ENCODE measurements at places on chromosomes 5 and 9.
A peak's percentile ranks its signal among the peaks of the same experiment; 100 is the strongest.

GRCh38 chr5:133499895-133500294 is 112.4 kb downstream of the FSTL4 start:
- no peak for DNase-seq

DNA sequence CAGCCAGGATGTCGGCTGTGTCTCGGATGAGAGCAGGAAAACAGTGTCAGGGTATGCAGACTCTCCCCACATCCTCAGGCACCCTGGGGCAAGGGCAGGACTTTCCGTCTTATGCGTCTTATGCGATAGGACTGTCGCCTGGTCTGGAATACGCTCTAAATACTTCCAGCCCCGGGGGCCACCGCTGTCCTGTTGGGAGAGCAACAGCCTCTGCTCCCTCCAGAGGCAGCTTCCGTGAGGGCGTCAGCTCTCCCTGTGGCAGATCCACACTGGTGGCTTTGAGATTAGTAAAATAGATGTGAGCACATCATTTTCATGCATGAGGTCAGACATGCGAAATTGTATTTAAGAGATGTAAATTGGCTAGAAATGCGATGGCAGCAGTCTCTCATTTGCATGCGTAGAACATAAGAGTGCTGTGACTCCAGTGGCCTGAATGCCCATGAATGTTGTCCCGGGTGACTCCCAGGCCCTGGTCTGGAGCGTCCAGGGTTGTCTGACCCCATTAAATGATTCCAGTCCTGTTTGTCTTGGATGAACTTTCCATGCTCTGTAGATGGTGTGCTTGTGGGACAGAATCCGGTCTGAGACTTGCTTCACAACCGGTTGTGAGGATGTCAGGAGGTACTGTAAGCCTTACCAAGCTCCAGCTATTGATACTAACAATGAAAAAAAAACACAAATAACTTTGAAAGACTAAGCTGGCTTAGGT is 228.2 kb downstream of the SYK start:
- no peak for DNase-seq

DNA sequence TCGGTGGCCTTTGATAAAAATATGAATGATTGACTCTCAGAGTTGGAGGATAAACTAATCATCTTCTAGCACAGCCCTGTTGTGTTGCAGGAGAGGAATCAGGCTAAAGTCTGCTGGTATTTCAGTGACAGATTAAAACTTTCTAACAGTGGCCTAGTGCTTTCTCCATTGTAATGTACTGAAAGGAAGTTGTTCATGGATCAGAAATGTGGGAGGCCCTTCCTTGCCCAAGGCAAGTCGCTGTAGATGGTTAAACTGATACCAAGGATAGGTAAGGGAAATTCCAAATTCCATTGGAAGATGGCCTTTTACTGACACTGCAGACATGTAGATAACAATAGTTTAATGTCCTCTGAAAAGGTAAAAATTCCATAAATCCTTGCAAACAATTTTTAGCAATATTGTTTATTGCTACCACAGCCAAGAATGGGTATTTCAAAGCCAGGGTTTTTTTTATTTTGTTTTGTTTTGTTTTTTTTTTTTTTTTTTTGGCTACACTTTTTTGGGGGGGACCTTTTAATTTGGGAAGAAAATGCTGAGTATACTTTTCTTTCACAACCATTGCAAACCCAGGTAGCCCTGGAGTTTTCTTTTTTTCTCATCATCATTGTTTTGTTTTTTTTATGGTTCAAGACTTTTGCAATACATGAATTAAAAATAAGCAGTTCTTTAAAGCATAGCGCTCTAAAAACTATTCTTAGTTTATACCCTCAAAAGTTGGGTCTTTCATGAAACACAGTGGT is 35.5 kb downstream of the WDR36 start:
- no peak for DNase-seq

- DNase-seq, result no peak
These were observed 602.0 kb downstream of the EFNA5 start for GRCh38 chr5:107068782-107069181.

DNA sequence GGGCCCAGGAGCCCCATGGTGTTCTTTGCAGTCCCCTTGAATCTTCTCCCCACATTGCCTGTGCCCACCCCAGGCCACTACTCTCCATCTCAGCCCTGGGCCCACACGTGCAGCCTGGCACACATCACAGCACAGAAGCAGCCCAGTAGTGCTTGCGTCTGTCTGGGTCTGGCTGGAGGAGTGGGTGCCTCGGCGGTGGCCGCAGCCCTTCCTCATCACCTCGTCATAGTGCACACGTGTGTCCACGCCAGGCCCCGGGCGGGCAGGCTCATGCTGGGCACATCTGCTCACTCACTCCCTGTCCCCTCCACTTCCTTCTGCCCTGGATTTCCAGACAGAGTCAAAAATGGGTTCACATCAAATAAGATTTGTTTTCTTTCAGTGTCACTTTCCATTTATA is 33.3 kb downstream of the FGF1 start:
- DNase-seq, result no peak

DNA sequence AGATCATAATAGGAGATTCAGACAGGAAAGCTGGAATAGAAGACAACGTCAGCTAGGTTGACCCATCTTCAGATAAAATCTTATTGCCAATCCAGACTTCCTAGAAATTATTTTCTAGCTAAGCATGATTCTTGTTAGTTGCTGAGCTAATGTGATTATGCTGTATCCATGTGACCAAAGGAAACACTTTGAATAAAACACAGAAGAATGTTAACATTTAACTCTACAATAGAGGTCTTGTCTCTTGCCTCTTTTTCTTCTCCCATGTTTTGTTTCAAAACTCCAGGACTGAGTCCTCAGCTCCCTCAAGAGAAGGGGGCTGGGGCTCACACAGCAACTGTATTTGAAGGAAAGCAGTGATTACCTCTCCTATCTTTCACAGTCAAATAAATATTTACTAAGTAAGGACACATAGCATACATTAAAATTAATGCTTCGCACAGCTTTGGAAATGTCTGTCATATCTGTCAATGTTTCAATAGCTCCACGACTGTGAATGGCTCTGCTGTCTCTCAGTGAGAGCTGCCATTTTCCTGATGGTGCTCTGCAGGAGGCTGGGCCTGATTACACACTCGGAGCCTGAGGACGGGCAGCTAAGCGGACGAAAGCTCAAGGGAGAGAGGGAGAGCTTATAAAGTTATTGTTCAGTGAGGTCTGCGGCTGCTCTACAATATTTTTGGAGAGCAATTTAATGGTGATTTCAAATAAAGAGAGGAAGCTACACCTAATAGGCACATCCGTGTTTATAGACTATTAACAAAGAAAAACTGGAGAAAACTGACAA is 64.8 kb upstream of the ZNF462 start:
- DNase-seq, result no peak

DNA sequence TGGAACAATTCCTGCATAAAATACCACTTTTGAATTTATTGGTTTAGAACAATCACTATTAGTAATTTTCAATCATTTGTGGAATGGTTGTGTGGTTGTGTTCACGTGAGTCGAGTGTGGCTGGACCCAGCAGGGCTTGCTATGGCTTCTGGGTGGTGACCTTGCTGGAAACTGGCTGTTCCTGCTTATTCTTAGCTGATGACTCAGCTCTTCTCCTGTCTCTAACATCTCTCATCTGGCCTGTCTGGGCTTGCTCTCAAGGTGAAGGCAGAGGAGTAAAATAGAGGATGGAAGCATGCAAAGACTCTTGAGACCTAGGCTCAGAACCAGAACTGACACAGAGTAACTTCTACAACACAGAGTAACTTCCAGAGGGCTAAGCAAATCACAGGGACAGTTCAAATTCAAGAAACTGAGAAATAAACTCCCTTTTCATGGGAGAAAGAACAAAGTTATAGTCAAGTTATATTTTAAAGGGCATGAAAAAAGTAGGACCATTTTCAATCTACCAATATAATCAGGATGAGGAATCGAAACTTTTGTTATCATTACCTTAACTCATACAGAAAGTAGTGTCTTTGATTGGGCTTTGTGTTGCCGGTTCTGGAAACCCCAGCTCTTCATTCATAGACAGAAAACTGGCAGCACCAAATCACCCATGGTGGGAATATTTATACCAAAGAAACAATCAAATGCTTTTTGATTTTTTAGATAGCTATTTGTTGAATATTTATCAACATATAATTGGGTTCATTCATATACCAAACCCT is 665.1 kb downstream of the CDH18 start:
- no peak for DNase-seq

GRCh38 chr5:44332285-44332971 is 56.8 kb downstream of the FGF10 start:
- peak; percentile 10 for DNase-seq

GRCh38 chr9:86405926-86406325 is 51.7 kb upstream of the TUT7 start:
- DNase-seq, result no peak

DNA sequence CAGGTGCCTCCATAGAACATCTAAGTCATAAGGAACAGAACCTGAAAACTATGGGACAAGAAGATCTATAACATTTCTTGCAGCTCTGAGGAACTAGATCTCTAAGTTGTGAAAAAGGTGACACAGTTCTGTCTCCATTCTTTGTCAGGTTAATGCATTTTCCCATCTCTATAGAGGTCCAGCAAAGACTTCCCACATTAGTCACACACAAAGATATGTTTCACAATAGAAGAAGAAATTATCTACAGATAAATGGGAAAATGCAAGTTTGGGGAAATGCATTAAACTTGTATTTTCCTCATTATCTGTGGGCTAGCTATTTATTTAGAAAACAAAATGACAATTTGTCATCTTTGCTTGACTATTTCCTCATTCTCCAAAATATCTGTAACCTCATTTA is 458.6 kb upstream of the PAPPA start:
- no peak for DNase-seq

DNA sequence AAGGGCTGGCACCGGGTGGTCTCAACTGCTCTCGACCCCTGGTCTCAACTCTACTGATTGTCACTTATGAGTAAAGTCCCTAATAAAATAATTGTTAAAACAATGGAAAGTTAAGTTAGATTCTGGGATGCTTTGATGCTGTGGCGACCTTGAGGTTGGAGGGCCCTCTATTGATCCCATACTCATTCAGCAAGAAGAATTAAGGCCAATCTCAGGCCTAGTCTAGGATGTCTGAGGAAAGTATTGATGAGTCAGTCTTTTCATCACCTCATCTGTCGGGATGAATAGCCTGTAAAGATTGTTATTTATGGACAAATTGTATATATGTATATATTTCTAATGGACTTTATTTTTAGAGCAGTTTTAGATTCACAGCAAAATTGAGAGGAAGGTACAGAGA is 50.8 kb downstream of the WDR36 start:
- DNase-seq, result no peak

- DNase-seq, result no peak
These were observed 3.9 kb upstream of the PCYOX1L start for GRCh38 chr5:149353911-149354310.

- no peak for DNase-seq
These were observed 46.5 kb upstream of the GFPT2 start for GRCh38 chr5:180399401-180400215.

DNA sequence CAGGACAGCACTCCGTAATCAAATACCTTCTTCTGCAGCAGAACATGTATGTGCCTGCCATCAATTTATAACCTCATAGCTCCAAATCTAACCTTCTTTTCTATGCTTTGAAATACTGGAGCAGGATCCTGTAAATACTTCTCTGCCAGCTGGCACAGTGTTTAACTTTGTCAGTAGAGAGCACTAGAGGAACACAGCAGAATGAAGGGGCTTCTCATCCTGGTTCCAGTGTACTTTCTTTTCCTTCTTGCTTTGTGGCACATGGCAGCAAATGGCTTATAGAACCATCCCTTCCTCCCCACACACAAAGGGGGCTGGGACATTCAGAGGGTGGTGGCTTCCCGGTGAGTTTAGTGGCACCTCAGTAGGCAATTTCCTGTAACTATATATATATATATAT is 3.8 kb upstream of the FBXW11 start:
- no peak for DNase-seq

- no peak for DNase-seq
These were observed 46.2 kb upstream of the PWWP2A start for GRCh38 chr5:160165137-160166068.

DNA sequence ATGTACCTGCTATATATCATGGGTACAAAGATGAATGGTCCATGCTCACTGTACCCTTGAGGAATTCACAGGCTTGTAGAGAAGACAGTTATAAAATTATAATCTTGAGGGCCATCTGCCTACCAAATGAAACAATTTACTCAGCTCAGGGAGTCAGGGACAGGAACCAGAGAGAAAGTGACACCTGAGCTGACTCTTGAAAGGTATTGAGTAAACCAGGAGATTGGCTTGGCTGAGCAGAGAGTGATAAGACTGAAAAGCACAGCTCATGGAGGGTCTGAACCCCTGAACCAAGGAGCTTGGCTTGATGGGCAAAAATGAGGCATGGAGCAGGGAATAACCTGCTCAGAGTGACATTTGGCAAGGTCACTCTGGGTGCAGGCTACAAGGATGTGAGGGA is 147.3 kb downstream of the FAM114A2 start:
- no peak for DNase-seq

DNA sequence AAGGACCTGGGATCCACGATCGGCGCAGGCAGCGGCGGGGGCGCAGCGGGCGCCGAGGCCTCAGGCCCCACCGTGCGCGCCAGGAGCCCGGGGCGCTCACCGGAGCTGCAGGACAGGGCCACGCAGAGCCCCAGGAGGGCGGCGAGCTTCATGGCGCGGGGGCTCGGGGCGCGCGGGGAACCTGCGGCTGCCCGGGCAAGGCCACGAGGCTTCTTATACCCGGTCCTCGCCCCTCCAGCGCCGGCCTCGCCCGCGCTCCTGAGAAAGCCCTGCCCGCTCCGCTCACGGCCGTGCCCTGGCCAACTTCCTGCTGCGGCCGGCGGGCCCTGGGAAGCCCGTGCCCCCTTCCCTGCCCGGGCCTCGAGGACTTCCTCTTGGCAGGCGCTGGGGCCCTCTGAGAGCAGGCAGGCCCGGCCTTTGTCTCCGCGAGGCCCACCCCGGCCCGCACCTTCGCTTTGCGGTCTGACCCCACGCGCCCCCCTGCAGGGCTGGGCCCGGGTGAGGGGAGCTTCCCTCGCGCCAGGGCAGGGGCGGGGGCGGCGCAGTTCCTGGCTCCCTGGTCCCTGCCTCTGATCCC is at the start of gene SCGB3A1:
Gene SCGB3A1, minus strand, starts transcription at position 189 of the 577 bp plus-strand sequence. Its CDS starts 37 bp downstream, at position 152.
- no peak for DNase-seq

DNA sequence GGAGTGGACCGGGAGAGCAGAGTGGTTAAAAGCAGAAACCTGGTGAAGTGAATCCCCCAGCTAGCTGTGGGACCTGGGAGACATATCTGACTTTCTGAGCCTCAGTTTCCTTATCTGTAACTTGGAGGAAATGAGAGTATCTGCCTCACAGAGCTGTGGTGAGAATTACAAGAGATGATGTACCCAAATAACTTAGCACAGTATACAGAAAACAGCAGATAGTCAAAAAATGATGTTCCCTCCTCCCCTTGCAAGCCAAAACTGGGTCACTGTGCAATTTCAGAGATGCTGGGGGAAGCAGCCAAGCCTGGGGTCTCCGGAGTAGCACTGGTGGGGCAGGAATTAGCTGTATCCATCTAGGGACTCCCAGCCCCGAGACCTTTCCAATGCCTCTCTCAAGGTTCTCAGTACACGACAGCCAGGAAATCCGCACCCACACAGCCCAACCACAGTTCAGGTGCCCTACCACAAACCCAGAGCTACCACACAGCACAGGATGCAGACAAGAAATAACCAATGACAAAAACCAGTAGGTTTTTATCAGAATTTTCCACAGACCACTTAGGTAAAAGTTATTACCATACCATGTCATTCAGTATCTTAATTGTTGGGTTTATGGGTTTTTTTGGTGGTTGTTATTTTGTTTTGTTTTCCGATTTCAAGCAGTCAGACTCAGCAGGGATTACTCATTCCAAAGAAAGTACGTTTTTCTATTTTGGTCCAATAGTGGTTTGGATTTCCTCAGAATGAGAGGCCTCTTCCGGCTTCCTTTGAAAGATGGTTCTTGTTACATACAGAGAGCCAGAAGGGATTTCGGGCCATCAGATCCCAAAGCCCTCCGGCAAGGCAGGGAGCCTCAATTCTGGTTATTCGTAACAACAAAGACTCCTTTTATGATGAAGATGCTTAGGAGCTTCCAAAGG is 4.9 kb upstream of the HRH2 start:
- DNase-seq, result no peak

Data from renal cortex interstitium (tissue), 15 donors.